ENCODE measurements at places on chromosomes 3 and 15. TPM values are rescaled to one million over a fixed set of nuclear protein-coding genes. Genes with fewer than 3 reads are reported as not detected.

The GABRA5 gene
- total RNA-seq: not detected

DNA sequence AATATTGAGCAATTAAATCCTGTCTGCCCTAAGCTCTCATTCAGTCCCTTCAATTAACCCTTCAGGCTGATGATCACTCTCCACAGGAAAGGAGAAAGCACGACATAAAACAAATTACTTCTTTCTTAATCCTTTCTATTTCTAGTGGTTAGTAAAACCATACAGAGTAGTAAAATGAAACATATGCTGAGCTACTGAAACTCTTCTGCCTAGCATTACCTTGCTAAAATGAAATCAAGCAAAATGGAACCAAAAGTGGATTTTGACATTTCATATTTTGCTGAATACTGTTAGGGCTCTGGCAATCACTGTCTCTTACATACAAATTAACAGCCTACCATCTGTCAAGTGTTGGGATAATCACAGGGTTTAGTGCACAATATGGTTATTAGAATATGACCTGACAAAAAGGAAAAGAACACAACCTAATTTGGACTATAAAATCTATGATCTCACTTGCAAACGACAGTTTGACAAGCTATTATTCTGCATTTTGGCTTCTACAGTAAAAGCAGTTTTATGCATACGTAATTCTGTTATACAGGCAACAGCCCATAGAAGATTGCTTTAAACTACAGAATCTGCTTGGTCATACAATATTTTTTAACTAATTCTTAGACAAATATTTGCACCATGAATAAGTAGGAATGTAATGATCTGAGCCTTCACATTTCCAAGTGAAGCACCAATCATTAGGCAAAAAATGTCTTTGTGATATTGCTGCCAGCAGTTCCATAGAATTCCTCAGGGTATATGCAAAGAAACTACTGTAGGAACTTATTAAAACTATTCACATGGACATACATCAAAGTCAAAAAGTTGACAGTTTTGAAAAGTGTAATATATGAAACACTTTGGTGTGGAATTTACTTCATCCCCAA, 105.0 kb downstream of the FHIT start:
- no peak for DNase-seq

The RTP3 gene
- not detected for total RNA-seq

The DLEC1 gene
- 21.4 TPM for total RNA-seq

The SEC11A gene
- 38.8 TPM for total RNA-seq

The LSAMP gene
- 17.8 TPM for total RNA-seq

DNA sequence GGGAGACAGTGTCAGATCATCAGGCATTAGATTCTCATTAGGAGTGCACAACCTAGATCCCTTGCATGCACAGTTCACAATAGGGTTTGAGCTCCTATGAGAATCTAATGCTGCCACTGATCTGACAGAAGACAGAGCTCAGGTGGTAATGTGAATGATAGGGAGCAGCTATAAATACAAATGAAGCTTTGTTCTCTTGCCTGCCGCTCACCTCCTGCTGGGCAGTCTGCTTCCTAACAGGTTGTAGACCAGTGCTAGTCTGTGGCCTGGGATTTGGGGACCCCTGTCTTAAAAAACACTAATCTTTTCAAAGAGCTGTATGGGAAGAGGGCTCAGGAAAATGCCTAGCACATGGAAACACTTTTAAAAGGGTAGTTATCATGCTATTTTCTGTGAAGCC, 50.9 kb upstream of the PARP14 start:
- DNase-seq: no peak

DNA sequence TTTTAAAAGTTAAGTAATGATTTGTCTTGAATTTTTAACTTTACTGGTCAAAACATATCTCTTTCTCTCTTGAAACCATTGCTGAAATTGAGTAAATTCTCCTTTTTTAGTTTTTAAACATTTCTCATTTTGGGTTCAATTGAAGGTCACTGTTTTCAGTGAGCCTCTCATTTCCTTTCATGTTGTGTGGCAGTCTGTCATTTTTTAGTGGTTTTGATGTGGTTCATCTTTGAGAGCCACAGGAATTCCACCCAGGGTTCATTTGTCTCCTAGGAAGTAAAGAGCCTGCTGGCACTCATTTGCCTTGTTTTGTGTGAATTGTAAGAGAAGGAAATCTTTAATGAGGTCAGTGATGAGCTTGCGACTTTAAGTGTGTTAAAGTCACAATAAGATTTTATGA, 10.4 kb downstream of the CLDN11 start:
- DNase-seq: no peak
